A549 treated with CpdA at 1 μM for 4 hours (cell line): ENCODE measurements at places on chromosomes 12 and 14. TPM values are rescaled to one million over a fixed set of nuclear protein-coding genes. Genes with fewer than 3 reads are reported as not detected.

The WNT1 gene
- total RNA-seq: 0.07 TPM in 1 of 5 replicates, not detected in the others

The GLIPR1L1 gene
- not detected in 5 replicates for total RNA-seq

The GPR137C gene
- total RNA-seq: 0.07 to 0.15 TPM (median 0.11 TPM) in 4 of 5 replicates, not detected in the other

The PLXNC1 gene
- 0.06 to 0.38 TPM (median 0.12 TPM) in 5 replicates for total RNA-seq

The LRP1-AS gene
- total RNA-seq: not detected in 5 replicates

The TOMM20L gene
- not detected in 5 replicates for total RNA-seq

The GARIN6 gene
- total RNA-seq: not detected in 5 replicates

The PALS1 gene
- total RNA-seq: 15.3 to 20.1 TPM (median 17.4 TPM) in 5 replicates

The TAS2R46 gene
- not detected in 5 replicates for total RNA-seq
